Fibroblast of the aortic adventitia (primary cell): ENCODE measurements at places on chromosomes 6 and 20. TPM values are rescaled to one million over a fixed set of nuclear protein-coding genes. Genes with fewer than 3 reads are reported as not detected.

DNA sequence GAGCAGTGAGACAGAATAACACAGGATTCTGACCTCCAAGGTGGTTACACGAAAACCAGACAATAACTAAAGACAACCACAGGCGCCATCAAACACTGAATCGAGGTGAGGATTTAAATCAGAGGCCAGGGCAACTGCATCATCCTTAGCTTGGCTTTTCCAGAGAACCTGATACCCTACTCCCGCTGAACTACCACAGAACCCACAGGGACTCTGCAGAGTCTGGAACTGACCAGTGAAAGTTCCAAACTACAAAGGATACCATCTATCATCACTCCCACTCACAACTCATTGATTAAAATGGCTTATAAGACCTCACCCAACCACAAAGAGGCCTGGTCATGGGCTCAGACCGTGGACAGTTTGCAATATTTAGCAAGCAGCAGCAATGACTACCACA lies 85.0 kb downstream of the BFSP1 start:
- no peak for DNase-seq

DNA sequence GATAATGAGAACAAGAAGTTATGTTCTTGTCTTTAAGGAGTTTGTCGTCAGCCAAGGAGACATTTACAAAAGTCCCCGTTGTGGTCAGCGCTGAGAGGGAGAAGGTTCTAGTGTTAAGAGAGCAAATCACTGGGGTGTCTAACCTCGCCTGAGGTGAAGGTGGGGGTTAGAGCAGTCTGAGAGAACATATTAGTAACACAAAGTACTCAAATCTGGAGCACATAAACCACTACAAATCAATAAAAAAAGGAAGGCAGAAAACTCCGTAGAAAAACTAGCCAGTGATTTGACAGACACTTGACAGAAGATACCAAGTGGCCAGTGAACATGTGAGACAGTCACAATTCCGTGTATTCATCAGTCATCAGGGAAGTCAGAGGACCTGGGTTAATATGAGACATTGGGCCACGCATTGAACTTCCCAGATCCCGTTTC lies 45.4 kb downstream of the CDS2 start:
- DNase-seq = no peak

GRCh38 chr6:35601331-35602132 lies 87.2 kb downstream of the FKBP5 start:
- peak; percentile 90 for DNase-seq

DNA sequence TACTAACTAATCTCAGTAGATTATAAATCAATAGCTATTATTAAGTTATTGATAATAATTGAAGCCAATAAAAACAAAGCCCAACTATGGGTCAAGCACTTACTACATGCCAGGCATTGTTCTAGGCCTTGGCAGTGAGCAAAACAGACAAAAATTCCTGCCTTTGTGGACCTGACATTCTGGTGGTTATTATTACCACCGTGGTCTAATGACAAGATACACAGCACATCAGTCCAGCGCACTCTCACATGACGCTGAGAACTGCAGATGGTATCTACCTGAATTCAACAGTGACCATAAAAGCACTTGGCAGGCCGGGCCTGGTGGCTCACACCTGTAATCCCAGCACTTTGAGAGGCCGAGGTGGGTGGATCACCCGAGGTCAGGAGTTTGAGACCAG lies 121.4 kb downstream of the ZMYND8 start:
- DNase-seq = no peak

- DNase-seq = peak; percentile 14
Observed at GRCh38 chr6:138416206-138416605, 12.2 kb downstream of the HEBP2 start.

GRCh38 chr20:64149141-64149540 lies 15.1 kb upstream of the MYT1 start:
- no peak for DNase-seq

DNA sequence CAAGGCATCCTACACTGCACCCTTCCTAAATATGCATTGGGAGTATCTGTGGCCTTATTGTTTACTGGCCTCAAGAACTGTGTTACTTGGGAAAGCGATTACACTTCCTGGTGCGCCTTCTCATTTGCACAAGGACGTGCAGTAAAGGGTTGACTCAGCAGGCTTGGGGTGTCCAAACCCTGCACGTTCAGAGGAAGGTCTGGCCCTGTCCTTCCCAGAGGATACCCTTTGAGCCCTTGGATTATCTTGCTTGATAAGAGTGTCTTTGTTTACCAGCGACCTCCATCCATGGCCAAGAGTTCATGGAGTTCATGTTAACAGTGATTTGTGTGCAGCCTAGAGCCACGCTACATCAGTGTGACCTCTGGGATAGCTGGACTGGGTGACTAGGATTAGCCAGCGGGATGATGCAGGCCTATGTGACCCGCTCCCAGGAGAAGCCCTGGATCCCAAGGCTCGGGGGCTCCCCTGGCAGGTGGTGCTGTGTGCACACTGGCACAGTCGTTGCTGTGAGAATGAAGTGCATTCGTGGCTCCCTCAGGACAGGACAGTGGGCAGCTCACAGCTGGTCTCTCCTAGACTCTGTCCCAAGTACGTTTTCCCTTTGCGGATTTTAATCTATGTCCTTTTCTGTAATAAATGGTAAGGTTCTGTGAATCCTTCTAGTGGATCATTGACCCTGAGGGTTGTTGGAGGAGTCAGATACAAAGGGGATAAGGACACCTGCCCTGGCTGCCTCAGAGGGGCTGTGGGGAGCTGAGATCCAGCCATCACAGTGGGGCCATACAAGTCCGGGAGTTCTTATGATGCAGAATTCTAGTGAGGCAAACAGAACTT lies 73.5 kb downstream of the TTLL2 start:
- DNase-seq = no peak

KCNG1 gene
- 3.0 and 13.3 TPM in 2 replicates for total RNA-seq

TMX4 gene
- total RNA-seq = 54.6 and 89.9 TPM in 2 replicates

HLA-DMB gene
- total RNA-seq = 0.09 TPM in 1 of 2 replicates, not detected in the other

SAMD10 gene
- 0.16 and 2.3 TPM in 2 replicates for total RNA-seq

C6orf58 gene
- not detected in 2 replicates for total RNA-seq
